Inflammatory macrophage treated with lipopolysaccharide for 1 hour (primary cell): ENCODE measurements at places on chromosomes 5 and 9.

GRCh38 chr5:1031306-1031959 is 22.8 kb downstream of the NKD2 start:
- no peak for DNase-seq

DNA sequence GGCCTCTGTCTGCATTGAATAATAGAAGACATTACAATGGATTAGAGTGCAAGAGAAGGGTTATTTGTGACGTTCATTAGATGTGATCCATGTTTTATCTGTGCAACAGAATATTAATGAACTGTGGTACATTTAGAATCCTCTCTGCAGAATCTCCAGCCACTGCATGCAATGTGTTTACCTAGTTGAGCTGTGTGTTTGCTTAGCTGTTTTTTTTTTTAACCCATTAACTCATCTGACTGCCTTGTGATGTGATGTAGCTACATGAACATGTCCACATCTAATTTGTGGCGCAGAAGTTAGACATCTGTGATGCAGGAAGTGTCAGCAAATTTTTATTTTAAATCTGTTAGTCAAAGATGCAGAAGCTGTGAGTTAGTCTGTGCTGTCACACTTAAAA is 236.9 kb downstream of the CD180 start:
- no peak for DNase-seq

DNA sequence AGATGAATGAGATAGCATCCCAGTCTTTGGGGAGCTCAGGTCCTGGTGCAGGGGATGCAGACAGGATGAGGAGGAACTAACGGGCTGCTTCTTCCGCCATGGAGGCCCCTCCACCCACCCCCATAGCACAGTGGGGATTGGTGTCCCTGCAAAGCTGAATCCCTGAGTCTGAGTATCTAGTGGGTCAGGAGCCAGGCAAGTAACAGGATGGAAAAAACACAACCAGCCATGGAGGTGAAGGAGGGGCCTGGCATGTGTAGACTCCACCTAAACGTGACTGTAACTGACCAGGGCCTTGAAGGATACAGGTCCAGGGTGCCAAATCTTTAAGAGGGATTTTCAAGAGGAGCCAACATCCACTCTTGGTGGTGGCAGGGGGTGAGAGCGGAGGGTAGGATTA is 327.8 kb upstream of the MSX2 start:
- DNase-seq = no peak

- DNase-seq = peak; percentile 78
Measured at GRCh38 chr9:88651682-88652633, 117.0 kb downstream of the NXNL2 start.

DNA sequence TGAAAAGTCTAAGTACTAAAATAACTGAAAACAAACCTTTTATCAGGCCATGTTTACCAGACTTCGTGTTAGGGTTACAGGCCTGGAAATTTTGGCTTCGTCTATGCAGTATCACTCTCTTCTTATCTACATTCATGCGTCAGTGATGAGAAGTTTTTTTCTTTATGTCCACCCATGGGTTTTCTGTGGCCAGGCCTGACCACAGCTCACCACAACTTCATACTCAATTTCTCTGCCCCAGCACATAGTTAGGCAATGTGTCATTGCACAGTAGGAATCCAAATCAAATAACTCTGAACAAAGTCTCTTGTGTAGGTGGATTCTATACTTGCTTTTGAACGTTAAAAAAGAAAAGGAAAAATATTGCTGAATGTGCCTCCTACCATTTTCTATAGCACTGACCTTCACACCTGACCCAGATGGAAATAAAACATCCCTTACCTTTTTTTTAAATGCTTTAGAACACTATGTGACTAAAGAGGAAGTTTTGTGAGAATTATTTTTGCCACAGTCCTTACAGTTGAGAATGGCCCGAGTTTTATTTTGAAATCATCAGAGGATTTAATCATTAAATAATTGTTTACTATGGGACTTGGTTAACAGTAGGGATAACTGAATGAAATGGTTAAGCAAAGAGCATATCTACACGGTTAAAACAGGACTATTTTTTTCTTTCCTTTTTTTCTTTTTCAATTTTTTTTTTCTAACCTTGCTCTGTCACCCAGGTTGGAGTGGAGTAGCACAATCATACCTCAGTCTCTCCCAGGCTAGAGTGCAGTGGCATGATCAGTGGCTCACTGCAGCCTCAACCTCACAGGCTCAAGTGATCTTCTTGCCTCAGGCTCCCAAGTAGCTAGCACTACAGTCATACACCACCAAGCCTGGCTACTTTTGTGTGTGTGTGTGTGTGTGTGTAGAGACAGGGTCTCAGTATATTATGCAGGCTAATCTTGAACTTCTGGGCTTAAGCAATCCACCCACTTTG is 1247.0 kb upstream of the ACO1 start:
- no peak for DNase-seq

DNA sequence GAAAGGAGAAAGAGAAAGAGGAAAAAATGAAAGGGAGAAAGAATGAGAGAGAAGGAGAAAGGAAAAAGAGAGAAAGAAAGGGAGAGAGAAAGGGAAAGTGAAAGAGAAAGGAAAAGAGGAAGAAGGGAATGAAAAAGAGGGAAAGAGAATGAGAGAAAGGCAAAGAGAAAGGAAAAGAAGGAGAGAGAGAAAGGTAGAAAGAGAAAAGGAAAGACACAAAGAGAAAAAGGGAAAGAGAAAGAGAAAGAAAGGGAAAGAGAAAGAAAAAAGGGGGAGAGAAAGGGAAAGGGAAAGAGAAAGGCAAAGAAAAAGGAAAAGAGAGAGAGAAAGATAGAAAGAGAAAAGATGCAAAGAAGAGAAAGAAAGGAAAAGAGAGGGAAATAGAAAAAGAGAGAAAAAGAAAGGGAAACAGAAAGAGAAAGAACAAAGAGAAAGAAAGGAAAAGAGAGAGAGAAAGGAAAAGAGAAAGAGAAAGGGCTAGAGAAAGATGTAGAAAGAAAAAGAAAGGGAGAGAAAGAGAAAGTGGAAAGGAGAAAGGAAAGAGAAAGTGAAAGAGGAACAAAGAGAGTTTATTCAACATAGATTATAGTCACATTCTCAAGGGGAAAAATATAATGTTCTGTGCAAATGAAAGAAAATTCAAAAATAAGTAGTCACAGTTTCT is 165.2 kb downstream of the TMEM38B start:
- peak; percentile 28 for DNase-seq

GRCh38 chr5:140205952-140206351 is 31.0 kb downstream of the CYSTM1 start:
- no peak for DNase-seq

- peak; percentile 45 for DNase-seq
Measured at GRCh38 chr5:77882670-77883257, 106.6 kb upstream of the TBCA start.

DNA sequence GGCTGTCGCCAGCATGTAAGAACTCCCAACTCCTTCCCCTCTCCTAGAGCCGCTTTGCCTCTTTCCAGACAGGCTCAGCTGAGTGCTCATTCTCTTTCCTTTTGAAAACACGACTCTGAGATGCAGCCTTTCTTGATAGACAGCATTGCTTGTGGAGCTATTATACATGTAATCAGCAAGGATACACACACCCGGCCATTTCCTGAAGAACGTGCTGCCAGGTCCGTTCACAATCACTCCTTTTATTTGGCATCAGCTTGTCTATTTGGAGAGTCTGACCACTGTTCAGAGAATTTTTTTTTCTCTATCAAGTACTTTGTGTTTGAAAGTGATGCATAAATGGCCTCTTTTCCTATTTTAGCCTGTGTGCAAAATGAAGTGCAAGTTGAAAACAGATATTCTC is 328.7 kb downstream of the MARCHF11 start:
- no peak for DNase-seq

- DNase-seq = no peak
Measured at GRCh38 chr9:109117856-109118807, 1.6 kb downstream of the TMEM245 start.

- no peak for DNase-seq
Measured at GRCh38 chr5:139079991-139080610, 118.1 kb downstream of the SIL1 start.

GRCh38 chr5:174431504-174431903 is 292.9 kb upstream of the MSX2 start:
- DNase-seq = no peak

DNA sequence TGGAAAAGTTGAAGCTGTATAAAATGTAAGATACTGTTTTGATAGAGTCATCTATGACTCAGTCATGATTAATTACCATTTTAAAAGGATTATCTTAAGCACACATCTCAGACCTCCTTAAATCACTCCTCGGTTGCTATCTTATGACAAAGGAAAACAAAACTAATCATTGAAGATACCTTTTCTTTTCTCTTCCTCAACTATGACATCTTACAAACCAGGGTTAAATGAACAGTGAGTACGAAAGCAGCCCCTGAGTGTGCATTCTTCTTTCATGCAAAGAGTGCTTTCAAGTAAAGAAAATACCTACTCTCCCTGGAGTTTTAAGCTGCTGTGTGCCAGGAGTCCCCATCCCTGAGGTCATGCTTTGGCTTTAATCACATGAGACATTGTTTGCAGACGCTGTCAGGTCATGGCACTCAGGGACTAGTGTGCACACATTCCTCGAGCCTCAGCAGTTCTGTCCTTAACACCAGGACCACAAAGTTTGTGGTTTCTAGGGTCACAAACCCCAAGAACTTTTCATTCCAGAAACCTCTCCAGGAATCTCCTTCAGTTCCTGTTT is 86.7 kb upstream of the ICE1 start:
- DNase-seq = no peak

DNA sequence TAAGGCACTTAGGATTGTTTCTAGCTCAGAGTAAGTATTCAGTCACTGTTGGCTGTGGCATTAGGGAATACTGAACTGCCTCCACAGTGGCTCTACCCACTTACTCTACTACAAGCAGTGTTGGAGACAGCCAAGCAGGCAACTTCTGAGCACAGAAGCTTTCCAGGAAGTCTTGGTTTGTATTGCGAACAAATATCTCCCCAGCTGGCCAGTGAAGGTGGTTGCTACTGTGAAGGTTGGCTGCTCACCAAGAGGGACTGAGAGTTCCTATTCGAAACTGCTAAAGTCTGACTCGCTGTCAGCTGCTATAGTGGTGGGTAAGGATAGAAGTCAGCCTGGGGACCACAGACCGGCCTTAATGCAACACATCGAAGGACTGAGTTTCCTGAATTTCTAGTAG is 319.1 kb downstream of the KIF4B start:
- DNase-seq = no peak
